ENCODE measurements at places on chromosomes 7 and 10. TPM values are rescaled to one million over a fixed set of nuclear protein-coding genes. Genes with fewer than 3 reads are reported as not detected.

GRCh38 chr7:156496363-156496769 is 144.2 kb upstream of the RNF32 start:
- DNase-seq: no peak

DNA sequence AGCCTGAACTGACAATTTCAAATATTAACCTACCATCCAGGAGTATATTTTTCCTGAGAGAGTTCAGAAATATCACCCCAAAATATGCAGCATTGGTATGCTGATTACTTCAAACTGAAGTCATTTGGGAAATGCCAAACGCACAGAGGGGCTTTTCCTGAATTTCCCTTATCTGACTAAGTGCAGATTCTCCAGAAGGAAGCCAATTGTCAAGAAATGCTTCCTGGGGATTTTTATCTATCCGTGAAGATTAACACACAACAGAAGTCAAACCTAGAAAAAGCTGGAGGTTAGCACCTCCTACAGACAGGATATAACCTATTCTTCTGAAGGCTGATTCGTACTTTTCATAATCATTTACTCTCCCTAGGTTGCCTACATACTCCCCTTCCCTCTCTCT is 91.0 kb downstream of the AKR1D1 start:
- no peak for DNase-seq

DNA sequence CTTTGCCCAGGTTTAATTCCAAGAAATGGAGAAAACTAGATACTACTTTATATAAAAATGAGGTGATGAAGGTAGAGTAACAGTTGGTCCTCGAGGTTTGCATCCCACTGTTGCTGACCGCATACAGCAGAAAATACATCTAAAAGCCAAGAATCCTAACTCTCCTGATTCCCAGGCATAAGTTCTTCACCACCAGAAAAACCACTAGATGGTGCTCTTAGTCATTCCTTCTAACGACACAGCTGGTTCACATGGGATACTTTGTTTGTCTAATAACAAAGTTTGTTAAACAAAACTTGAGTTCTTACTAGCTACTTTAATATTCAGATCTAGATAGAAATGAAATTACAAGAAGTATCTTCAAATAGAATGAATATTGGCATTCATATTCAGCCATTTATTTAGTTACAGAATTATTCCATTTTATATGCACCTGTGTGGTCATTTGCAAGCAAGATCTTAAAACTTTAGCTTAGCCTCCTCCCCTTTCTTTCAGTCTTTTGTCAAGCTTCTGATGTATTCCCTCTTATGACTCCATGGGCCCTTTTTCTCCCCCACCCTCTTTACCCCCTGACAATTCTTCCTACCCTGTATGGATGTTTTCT is 54.1 kb upstream of the CYP26C1 start:
- DNase-seq: peak; percentile 4

DNA sequence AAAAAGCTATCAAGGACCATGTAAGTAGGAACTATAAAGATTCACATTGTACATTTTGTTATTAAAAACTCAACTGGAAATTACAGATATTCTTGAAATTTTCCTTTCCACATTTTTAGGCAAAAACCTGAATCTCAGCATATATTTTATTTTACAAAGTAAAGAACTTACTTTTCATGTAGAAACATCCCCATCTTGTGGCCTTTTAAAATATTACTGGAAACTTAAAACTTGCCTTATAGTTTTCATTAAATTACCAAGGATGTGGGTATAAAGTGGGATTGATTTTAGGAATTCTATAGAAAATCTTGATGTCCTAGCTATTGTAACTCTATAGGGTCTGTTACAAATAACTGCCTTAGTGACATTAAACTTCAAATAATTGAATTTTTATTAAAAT is 10.6 kb downstream of the DBF4 start:
- peak; percentile 59 for DNase-seq

- no peak for DNase-seq
Observed at GRCh38 chr7:31602041-31602625, 84.9 kb upstream of the PPP1R17 start.

- no peak for DNase-seq
Observed at GRCh38 chr7:158077934-158078910, 509.4 kb downstream of the PTPRN2 start.

DNA sequence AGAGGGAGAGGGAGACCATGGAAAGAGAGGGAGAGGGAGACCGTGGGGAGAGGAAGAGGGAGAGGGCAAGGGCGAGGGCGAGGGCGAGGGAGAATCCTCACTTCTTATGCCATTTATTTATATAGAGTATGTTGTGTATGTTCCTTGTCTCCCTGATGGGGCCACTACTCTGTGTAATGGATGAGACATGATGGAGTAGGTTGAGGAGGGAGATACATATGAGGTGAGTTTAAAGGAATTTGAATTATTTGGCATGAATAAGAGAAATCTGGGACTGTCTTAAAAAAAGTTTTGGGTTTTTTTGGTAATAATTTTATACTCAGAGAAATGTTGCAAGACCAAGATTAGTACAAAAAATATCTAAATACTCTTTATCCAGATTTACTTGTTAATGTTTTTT is 20.1 kb downstream of the CCSER2 start:
- DNase-seq: no peak

DNA sequence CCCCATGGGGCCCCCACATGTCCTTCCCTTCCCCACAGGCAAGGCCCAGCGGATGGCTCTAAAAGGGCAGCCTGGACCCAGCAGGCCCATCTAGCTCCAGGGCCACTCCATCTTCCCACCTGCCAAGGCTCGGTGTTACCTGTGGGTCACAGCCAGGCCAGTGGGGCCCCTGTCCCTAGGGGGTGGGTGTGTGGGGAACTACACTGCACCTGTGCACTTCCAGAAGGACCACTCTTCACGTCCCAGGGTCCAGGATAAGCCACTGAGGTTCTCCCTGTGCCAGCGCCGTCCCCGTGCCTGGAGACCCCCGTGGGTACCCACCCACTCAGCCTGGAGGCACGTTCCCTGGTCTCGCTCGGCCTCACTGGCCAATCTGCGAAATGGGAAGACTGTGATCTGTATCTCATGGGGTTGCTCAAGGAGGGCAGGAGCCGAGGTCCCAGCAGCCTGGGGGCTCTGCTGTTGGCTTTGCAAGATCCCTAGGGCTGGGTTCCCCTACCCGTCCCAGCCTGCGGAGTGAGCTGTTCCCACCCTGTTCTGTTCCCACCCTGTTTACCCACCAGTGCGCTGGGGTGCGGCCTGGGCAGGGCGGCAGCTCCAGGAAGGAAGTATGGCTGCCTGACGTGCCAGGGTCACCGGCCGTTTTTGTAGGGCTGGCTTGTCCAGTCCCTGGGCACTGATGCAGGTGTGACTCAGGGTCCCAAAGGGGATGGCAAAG is 4.6 kb downstream of the PWWP2B start:
- no peak for DNase-seq

- DNase-seq: no peak
Observed at GRCh38 chr10:59000162-59000825, 176.1 kb upstream of the PHYHIPL start.

DNA sequence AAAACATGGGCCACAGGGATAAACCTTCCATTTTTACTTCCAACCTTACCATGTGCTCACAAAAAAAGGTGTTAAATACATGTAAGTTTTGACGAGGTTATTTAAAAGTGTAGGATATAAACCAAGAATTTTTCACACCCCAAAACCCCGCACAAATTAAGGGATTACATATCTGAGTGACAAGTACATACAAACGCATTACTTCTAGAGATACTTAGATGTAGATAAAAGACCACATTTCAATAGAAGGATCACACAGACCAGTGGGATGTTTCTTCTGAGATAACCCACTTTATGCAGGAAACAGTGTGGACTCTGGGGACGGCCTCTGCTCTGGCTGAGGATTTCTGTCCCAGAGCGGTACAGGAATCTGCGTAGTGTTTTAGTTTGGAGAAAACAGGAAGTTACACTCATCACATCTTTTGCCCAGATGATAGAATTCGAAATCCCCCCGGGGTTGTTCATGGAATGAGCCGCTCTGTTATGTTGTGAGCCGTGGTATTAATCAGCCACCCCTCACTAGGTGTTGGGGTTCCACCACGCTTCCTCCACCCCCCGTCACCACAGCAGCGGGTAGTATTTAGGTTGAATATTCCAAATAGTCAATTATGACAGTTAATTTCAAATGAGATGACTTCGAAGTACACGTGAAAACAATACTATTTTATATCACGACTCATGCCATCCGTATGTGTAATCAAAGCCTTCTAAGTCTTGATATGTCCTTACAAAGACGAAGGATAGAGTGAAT is 1.3 kb upstream of the CUL1 start:
- DNase-seq: peak; percentile 71

DNA sequence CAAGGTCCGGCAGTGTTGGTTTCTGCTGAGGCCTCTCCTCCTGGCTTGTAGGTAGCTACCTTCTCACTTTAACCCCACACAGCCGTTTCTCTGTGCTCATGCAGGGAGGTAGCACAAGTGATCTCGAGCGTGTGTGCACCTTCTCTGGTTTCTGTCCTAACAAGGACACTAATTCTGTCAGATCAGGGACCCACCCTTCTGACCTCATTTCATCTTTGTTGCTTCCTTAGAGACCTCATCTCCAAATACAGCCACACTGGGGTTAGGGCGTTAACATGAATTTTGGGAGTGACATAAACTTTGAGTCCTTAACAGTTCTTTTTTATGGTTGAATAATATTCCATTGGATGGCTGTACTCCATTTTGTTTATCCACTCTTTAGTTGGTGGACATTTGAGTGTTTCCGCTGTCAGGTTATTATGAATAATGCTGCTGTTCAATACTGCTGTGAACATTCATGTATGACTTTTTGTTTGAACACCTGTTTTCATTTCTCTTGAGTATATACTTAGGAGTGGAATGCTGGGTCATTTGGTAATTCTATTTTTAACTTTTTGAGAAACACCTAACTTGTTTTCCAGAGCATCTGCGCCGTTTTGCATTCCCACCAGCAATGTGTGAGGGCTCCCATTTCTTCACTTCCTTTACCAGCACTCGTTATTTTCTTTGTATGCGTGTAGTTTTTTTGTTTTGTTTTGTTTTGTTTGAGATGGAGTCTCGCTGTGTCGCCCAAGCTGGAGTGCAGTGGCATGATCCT is 57.5 kb downstream of the LCOR start:
- no peak for DNase-seq

DNA sequence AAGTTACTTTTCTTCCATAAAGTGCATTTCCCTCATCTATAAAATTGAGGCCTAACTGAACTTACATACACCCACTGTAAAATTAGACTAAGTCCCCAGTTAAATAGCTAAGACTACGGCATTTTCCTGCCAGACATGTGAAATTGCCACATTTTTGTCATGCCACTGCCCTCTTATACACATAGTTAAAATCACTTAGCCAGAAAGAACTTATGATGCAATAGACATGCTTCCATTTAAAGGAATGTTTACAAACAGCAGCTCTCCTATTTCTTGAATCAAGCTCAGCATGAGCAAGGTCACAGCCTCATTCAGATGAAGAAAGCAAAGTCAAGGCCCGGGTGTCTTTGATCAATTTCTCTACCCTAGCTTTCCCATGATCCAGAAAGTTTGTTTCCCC is 175.7 kb downstream of the LRRN3 start:
- no peak for DNase-seq

- no peak for DNase-seq
Observed at GRCh38 chr7:85004402-85004801, 182.5 kb downstream of the SEMA3D start.

- DNase-seq: no peak
Observed at GRCh38 chr7:25632616-25633015, 404.3 kb upstream of the NPVF start.

GRCh38 chr7:5380350-5381070 is 43.1 kb downstream of the TNRC18 start:
- no peak for DNase-seq

- no peak for DNase-seq
Observed at GRCh38 chr10:24209946-24210491, 1.1 kb downstream of the KIAA1217 start.

HKDC1 gene
- not detected for polyA plus RNA-seq

CROT gene
- polyA plus RNA-seq: 1.1 TPM

VSTM2A gene
- not detected for polyA plus RNA-seq

TMEM213 gene
- polyA plus RNA-seq: not detected

ADCYAP1R1 gene
- polyA plus RNA-seq: not detected

CDH23 gene
- polyA plus RNA-seq: 36.2 TPM

TEX47 gene
- polyA plus RNA-seq: not detected

SYT15B gene
- not detected for polyA plus RNA-seq
